ENCODE measurements at places on chromosomes 1 and 21. TPM values are rescaled to one million over a fixed set of nuclear protein-coding genes. Genes with fewer than 3 reads are reported as not detected.

DNA sequence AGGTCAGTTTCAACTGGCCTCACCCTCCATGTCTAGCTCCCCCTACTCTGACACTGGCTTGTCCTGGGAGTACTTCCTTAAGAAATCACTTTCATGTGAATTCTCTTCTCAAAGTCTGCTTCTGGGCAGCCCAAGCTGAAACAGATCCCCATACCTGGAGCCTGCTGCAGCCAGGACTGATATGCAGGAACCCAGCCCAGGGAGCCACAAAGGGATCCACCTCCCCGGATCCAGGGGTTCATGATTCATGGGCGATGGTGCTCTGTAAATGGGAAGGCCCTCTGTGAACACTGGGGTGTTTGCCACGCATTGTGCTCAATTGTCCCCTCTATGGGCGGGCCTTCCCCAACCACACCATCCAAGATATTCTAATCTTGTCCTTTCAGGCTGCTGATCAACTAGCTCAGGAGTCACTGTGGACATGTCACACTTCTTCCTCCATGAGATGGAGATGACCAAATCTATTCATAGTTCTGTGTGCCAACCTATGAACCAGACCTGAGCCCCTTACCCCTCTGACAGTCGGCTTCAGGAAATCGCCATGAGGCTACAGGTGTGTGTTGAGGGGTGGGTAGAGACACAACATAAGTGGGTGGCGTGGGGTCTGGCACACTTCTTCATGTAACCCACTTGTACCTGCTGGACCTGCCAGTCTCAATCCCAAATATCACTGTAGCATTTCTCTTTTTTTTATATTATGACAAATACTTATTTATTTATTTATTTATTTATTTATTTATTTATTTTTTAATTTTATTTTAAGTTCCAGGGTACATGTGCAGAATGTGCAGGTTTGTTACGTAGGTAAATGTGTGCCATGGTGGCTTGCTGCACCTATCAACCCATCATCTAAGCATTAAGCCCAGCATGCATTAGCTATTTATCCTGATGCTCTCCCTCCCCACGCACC, 41.8 kb downstream of the RUNX3 start:
- DNase-seq, result no peak

DNA sequence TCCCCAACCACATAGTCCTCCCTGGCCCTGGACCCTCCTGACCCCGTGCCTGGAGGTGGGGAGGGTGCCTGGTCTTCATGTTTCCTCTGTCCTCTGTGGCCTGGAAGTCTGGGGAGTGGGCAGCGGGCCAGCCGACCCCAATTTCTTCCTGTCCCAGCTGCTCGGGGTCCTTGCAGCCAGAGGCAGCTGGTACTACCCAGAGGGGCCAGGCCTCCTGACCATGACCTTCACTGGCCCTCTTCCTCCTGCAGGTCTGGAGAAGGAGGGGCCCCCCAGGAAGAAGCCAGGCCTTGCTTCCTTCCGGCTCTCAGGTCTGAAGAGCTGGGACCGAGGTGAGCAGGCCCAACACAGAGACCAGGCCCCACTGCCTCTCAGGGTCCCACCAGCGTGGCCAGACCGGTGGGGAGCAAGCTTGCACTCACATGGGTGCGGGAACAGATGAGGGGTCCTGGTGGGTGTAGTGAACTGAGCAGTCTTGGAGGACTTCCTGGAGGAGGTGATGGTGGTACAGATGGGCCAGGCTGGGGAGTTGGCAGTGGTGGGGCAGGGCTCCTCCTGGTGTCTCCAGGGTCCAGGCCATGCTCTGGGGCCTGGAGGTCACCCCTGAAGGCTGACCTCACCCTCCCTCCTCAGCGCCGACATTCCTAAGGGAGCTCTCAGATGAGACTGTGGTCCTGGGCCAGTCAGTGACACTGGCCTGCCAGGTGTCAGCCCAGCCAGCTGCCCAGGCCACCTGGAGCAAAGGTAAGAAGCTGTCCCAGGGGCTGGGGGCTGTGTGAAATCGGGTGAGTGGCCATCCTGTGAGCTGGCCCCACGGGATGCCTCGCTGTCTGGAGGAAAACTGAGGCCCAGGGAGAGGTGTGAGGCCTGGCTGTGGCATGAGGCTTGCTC, 32.7 kb downstream of the TRIM11 start:
- no peak for DNase-seq

DNA sequence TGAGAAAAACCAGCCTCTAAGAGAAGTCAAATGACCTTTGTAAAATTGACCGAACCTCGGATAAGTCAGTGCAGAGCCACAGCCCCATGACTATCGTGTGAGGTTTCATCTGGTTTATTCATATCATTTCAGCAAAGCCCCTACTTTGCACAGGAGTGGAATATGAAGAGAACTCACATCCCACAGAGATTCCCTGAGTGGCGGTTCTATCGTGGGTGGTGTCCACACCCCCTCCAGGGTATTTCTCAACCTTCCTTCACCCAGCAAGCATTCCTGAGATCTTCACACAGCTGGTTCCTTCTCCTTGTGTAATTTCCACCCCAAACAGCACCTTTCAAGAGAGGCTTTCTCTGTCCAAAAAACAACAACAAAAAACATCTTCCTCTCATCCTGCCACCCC, 47.5 kb downstream of the EVA1C start:
- no peak for DNase-seq

DNA sequence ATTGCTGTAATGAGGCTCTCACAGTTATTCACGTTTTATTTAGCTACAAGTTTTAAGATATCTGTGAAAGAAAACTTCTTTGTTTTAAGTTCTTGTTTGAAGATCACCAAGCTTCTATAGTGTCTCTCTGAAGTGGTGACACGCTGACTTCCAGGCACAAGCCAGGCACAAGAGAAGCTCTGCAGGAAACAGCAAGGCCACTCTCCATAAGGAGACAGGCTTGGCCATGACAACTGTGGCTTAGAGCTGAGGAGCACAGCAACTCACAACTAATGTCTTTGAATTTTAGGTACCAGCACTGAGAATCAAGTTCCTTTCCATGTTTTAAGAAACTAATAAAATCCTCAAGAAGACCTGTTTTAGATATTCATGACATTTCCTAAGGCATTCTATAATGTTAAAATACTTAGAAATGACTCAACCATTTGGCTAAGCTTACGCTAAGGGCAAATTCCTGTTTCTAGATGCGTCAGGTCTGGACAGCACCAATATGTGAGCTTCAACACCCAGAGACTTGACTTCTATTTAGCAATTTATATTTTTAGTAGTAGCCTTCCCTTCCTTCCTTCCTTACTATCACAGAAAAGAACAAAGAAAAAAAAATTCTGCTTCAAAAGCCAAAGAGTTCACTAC, 40.2 kb downstream of the APP start:
- DNase-seq, result no peak

DNA sequence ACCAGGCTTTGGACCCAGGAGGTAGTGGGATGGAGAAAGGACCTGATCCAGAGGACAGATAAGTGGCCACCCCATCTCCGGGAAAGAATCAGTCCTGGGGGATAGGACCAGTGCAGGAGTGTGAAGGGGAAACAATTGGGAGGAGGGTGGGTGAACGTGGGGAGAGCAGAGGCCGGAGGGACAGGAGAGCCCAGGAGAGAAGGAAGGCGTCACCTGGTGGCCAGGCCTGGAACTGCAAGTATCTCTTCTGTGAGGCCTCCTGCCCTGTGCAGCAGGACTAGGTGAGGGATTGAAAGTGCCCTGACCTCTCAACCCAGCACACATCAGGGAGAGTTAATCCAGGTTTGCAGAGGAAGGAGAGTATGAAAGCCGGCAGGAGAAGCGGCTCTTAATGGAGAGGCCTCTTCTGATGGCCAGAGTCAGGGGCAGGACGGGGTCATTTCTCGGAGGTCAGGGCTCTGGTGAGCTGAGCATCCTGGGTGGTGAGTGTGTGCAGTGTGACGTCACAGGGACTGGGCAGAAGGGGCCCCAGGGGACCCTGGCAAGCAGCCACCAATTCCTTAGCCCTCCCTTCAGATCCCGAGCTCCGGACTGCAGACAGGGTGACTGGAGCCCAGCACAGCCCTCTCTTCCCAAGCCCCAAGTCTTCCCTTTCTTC, 9.2 kb upstream of the LAD1 start:
- peak; percentile 97 for DNase-seq

DNA sequence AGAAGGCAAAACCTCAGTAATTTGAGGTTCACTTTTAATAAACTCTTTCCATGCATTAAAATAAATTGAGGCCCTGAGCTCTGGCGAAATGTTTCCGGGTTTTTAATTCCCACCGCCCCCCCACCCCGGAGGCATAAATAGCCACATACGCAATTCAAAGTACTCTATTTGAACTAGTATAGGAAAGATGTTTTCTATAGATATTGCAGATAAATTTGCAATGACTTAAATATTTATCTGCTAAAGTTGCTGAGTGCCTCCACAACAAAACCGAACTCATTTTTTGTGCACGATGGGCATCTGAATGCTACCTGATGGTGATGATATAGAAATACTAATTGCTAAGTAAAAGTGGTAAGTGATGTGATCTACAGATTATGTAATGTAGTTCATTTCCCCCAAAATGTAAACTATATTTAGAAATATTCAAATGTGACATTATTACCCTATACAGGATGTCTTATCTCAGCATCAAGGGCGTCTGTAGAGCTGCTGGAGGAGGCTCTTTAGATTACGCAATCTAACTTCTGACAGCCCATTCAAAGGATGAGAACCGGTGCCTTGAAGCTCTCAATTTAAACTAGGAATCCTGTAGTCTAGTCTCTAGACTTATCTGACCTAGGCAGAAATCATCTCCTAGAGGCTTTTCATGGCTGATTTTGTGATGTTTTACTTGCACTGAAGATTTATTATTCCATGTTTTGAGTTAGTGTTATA, 8.5 kb downstream of the IRF2BP2 start:
- no peak for DNase-seq

GRCh38 chr1:151858886-151859665, 5.6 kb upstream of the THEM5 start:
- DNase-seq, result peak; percentile 41

- DNase-seq, result no peak
Observed at GRCh38 chr21:29257701-29258100, 41.0 kb upstream of the BACH1 start.

GRCh38 chr1:223211323-223211985, 68.4 kb upstream of the TLR5 start:
- no peak for DNase-seq

DNA sequence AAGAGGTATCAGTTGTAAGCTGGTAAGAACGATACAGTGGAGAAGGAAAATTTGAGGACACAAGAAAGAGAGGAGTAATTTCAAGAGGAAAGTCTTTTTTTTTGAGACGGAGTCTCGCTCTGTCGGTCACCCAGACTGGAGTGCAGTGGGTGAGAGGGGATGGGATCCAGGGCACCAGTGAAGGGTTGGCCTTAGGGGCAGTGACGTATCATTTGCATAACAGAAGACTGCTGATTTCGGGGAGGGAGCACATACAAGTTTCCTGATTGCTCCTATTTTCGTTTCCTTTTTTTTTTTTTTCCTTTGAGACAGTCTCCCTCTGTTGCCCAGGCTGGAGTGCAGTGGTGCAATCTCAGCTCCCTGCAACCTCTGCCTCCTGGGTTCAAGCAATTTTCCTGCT, 4.2 kb downstream of the S100A13 start:
- DNase-seq, result no peak

- DNase-seq, result no peak
Observed at GRCh38 chr1:169786974-169787373, 7.7 kb downstream of the METTL18 start.

DNA sequence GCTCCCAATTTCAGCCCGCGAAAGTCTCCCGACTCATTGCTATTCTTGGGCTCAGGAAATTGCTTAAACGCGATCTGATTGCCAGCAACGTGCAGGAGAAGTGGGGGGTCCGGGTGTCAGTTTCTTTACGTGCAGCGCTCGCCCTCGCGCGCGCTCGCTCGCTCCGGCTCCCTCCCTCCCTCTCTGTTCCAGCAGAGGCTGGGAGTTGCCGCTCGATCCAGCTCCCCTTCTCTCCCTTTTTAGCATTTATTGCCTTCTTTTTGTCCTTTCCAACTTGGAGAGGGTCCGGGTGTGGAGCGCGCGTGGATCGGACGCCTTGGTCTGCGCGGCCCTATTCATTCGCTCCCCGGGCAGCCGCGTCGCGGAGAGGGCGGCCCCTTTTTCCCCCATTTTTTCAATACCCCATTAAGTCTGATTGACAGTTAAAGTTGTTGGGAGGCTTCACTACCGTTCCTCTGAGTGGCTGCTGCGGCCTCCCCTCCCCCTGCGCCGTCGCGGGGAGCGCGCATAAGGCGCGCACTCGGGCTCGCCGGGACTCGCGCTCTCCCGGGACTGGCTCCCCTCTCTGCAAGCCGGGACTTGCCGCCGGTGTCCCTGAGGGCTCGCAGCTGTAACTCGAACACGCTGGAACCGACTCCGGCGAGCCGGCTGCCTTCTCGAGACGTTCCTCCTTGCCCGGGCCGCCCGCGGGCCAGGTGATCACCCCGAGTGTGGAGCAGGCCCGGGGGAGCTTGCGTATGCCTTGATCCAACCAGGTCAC, at the start of gene DHRS3:
Gene DHRS3 (minus strand): TSS at position 310 of the 760 bp plus-strand sequence. CDS start 862 bp downstream, outside the sequence.
- peak; percentile 92 for DNase-seq

DNA sequence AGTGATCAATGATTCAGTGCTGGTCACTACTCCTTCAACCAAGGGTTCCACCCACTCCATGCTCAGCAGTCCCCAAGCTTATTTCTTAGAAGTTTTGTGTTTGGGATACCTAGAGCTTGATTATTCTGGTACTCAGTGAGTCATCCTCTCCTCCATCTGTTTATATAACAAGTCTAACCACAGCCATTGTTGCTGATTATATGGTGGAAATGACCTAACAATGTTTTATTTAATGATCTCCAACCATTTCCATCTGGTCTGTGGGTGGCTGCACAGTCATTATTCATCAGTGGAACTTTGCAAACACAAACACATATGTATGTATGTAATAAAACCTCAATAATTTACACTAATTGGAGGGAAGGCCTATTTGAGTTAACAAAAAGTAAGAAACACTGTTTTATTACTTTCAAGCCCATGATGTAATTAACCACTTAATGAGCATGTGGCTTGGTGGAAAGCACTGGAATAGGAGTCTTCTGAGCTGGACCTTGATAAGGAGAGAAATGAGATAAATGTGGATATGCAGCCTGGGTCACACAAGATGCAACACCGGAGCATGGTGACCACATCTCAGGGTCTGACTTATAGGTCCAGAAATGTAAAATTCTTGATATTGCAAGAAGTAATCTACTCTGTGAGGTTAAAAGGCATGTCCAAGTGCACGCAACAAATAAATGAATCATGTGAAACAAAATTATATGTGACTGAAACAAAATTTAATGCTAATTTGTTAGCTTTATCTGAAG, 99.0 kb upstream of the WLS start:
- DNase-seq, result no peak

DNA sequence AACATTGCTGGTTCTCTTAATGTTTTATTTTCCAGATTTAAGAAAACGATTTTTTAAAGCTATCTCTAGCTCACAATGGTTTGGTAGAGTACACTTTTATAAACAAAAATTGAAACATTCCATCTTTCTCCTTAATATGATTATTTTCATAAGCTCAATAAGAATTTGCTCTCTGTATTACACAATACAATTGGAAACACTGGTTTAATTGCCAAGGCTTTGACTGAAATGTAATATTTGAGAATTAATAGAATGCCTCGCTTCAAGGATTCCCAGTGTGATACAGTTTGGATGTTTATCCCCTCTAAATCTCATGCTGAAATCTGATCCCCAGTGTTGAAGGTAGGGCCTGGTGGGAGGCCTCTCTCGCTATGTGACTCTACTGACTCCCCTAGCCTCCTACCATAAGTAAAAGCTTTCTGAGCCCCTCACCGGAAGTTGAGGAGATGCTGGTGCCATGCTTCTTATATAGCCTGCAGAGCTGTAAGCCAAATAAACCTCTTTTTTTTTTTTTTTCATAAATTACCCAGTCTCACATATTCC, 67.4 kb downstream of the DDAH1 start:
- peak; percentile 51 for DNase-seq

The ATAD3C gene
- 0.55 TPM for total RNA-seq
